ENCODE measurements at places on chromosomes 12 and 14. TPM values are rescaled to one million over a fixed set of nuclear protein-coding genes. Genes with fewer than 3 reads are reported as not detected.

DNA sequence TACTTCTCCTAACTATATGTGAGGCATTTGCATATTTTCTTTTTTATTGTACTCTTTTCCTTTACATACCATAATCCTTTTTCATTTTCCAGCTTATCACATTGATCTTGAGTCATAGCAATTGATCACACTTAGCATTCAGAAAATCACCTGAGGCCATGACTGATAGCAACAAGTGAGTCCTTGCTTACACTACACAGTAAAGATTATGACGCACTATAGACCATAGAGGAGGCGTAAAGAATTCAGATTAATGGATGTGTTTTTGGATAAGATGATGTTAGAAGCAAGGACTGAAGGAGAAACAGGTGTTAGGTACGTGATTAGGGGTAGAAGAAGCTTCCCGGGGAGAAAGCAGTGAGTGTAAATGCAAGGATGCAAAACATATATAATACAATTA is 637.7 kb downstream of the ETNK1 start:
- DNase-seq, result no peak

DNA sequence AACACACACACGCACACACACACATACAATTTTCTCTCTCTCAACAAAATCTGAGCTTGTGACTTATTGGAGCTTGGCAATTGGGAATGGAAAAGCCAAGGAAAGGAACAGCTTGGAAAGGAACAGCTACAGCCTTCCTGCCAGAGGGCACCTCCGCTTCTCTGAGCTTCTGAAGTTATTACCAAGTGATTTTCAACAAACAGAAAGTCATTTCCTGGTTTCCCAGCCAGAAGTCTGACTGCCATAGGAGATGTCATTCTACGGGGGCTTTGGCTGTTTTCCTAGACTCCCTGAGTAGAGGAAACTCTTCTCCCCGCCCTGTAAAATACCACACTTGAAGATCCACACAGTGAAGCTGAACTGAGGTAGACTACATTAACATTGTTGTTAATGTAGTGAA is 198.3 kb downstream of the CFAP54 start:
- DNase-seq, result no peak

The MEG3 gene
- total RNA-seq, result 8.1 TPM

- DNase-seq, result no peak
Measured at GRCh38 chr12:2641207-2641606, 153.6 kb upstream of the FKBP4 start.

The MDGA2 gene
- total RNA-seq, result not detected

- DNase-seq, result peak; percentile 31
Measured at GRCh38 chr12:133130808-133131128, 341 bp downstream of the ZNF10 start.

DNA sequence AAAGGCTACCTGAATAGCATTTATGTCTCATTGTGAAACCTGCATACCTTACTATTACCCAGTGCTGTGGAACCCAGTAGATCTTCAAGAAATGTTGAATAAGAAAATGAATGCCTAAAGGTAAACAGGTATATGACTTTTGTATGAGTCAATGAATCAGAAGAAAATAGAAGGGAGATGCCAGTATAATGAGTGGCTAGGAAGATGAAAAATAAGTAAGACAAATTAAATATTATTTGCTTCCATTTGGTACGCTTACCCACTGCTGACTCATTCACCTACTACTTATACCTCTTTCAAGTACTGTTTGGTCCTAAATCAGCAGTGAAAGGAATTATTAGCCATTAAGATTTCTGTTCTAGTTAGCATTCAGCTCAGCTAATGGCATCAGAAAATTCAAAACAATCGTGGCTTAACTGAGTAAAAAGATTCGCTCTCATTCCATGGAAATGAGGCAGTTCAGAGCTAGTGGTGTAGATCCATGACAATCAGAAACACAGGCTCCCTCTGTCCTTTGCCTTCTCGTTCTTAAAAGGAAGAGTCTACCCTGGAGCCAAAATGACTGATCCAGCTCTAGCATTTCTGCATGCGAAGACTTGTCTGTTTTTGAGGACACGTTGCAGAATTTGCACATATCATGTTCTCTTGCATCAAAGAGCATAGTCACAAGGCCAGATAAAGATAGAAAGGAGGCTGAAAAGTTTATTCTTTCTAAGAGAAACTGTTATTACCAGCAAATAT is 705.8 kb upstream of the USP15 start:
- DNase-seq, result no peak

DNA sequence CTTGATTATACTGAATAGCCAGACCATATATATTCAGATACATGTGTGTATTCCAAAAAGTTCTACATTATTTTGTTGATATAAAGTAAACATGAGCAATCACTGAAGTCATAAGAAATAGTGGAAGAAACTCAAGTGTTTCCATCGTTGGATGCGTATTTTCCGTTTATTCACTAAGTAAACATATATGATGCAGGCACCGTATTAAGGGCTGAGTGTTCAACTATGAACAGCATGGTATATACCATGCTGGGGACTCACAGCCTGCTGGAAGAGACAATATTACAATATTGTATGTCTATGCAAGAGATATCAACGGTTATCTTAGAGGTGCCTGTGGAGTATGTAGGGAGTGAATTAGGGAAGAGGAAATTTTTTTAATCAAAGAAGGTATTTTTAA is 1.2 kb downstream of the PYROXD1 start:
- no peak for DNase-seq

The FAM186B gene
- total RNA-seq, result 0.31 TPM

- DNase-seq, result no peak
Measured at GRCh38 chr12:114809097-114809496, 125.1 kb upstream of the TBX3 start.

DNA sequence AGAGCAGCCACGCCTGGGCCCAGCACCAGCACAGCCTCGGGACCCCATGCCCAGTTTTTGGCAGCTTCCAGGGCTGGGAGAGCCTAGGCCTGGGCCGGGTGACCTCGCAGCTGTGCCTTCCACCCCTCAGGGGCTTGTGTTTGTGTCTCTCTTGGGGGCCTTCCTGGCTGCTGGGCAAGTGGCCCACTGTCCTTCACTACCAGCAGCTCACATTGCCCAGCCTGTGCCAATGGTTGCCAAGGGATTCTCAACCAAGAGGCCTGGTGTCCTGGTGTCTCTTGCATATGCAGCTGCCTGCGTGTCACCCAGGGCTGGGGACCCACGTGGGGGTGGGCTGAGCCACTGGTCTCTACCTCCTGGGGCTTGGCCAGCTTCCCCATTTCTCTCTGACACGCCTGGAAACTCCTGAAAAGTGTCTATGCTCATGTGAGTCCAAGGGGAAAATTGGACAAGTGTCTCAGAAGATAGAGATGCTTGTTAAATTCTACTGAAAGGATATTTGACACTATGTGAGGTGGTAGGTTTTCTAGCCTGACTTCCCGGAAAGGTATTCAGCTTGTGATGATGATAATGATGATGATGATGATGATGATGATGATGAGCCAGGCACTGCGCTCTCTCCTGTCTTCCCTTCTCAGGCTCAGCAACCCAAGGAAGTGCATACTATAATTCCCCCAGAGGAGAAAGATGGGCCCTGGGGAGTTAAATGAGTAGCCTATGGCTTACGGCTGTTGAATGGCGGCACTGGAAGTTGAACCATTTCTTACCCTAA is 48.8 kb upstream of the ESRRB start:
- no peak for DNase-seq

DNA sequence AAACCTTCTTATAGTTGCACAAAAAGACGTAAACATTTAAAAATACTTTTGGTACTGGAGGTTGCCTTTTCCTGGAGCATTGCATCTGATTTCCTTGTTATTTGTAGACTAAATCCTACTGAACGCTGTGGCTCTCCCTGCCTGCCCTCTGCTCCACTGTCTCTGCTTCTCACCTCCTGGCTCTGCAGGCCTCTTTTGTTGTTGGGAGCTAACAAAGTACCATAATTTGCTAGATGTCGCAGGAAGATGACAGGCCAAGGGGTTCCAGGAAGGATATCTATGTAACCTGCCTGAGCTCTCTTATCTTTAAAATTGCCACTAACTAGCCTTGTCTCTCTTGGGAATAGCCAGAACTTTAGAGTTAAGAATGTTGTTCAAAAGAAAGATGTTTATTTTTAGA is 21.4 kb downstream of the SYNE2 start:
- no peak for DNase-seq

DNA sequence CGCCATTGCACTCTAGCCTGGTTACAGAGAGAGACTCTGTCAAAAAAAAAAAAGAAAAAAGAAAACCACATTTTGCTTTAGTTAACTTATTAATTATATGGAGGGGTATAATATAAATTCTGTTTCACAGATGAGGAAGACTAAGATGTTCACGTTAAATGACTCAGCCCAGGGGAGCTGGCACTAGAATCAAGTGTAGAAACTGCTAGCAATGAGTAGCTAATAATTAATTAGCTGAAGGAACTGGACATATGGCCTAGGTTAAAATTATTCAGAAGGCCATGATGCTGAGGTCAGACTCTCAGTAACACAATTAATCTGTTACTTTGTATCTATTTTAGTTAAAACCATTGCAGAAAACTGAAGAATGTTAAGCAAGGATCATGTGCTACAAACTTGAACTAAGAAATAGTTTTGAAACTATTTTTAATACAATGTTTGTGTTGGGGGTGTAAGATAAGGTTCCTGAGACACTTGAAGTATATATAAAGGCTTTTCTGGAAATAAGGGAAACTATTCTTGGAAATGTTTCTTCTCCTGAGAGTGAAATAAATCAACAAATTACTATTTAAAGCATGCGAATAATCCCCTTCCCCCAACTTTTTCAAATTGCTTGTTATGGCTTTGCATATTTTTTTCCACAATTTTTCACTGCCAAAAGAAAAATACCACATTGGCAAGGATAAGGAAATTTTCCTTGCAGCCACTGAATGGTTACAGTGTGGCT is 589.3 kb downstream of the SOX5 start:
- no peak for DNase-seq

GRCh38 chr14:22986508-22987054 is 4.2 kb upstream of the AJUBA start:
- DNase-seq, result peak; percentile 83

The TSPAN8 gene
- 2,025 TPM for total RNA-seq

- DNase-seq, result no peak
Measured at GRCh38 chr14:68146818-68147217, 327.2 kb downstream of the RAD51B start.

DNA sequence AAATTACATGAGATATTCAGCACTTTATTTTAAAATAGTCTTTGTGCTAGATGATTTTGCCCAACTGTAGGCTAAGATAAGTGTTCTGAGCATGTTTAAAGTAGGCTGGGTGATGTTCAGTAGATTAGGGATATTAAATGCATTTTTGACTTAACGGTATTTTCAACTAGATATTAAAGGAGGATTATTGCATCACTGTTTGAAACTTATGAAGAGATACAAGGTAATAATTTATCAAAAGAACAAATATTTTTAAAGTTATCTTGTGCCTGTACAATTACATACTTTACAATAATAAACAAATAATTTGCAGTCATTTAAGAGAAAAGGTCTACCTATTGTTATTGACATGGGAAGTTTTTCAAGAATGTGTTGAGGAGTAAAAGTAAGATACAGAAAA is 368.6 kb upstream of the DCN start:
- DNase-seq, result no peak

DNA sequence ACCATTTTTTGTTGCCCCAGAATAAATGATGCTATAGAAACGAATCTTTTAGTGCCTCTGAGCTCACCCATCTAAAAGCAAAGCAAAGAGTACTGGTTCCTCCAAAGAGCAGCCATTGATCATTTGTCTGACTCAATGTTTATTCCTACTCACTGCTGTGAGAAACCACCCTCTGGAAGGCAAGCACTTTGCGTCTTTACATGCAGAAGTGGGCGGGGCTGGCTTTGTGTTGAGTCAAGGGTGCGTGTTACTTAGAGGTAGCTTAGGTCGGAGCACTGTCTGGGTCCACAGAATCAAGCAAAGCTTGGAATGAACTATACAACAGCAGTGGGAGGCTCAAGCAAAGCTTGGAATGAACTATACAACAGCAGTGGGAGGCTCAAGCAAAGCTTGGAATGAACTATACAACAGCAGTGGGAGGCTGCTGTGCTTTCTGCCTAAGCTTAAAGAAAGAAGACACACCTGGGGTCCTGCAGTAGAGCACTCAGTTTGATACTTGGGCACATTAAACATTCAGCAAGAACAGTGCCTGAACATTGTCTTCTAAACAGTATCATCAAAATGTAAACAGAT is 77.2 kb upstream of the PRICKLE1 start:
- DNase-seq, result no peak

DNA sequence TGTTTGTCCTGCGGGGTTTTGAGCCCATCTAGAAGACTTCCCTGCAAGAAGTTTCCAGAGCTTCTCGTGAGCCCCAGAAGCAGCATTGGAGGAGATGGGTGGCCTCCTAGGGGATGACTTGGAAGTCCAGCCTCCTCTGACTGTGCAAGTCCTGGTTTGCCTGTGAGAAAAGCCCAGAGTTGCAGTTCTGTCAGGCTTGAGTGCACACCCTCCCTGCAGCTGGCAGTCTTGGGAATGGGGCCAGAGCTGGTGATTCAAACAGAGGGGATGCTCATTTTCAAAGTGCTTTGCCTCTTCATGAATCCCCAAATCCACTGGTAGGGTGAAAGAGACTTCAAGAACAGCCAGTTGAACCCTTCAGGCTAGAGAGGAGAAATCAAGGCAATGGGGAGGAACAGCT is 3.9 kb upstream of the PPP1R1A start:
- DNase-seq, result no peak

Measured in left colon (tissue), 2 donors.